Activated T-helper 1 cell treated with anti-CD3 and anti-CD28 coated beads, Interleukin-2, amount 50 U/mL, for 16 hours (primary cell): ENCODE measurements at places on chromosomes 6 and 20.

DNA sequence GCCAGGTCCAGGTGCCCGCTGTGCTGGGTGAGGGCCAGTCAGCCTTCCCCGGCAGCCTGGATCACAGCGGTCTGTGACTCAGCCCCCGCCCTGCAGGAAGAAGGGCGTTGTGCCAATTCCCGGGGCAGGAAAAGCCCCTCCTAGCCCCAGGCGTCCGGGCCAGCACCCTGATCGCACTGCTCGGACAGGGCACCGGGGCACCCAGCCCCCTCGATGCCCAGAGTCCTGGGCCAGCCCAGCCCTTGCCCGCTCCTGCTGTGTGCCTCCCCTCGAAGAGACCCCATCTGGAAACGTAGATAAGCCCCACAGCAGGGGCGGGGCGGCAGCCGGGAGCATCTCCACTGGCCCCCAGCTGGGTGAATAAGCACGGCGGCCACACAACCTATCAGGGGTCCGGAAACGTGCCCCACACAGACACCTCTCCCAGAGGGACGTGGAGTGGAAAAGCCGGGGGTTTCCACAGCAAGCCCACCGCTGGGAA is 9.9 kb downstream of the LAMA5 start:
- no peak for DNase-seq

DNA sequence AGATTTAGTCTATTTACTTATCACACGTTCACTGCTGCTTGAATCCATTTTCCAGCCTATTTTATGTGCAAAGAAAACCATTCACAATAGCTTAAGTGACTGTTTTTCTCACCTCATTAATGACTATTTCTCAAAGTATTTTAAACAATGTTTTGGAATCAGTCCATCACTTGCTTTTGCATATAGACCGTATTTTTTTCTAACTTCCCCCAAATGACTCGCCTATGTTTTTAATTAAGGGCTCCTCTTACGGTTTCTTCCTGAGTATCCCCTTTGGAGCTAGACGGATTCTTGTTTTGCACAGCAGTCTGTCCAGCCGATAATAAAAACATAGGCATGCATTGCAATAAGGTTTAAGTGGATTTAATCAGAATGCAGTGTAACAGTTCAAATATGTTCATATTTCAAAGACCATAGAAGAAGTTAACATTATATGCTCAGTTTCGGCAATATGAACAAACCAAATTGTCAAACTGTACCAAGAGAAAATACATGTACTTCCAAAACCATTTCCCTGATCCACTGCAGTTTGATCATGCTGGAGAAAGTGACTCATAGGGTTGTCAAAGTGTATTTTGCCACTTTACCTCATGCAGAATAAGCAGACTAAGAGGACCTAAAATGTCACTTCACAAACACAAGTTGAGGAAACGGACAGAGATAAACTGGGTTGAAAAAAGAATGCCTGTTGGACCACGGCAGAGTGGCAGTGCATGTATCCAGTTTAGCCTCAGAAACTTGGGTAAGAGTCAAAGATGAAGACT is 66.4 kb downstream of the HMGN3 start:
- no peak for DNase-seq

DNA sequence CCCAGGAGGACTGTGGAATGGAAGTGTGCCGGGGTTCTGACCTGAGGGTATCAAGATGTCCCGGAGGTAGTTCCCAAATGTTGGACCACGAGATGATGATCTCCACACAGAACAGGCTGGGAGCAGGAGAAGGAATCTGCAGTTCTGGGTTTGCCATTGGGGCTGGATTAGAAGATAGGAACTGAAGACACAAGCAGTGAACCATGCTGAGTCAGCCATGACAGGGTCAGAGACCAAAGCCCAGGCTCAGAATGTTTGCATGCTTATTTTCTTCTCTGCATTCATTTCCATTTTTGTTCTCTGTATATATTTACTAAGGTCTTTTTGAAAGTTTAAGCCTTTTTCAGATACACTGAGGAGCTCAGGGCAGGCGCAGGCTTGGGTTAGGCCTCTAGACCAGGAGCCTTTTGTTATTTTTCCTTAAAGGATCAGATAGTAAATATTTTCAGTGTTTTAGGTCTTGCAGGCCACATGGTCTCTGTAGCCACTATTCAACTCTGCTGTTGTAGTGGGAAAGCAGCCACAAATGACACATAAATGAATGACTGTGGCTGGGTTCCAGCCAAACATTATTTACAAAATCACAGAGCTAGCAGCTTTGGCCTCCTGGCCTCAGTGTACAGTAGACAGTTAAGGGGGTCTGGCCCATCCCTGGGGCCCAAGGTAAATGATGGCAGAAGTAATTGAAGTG is 28.5 kb downstream of the SLC35D3 start:
- DNase-seq: no peak

GRCh38 chr6:11197175-11197536 is 35.3 kb downstream of the NEDD9 start:
- no peak for DNase-seq

DNA sequence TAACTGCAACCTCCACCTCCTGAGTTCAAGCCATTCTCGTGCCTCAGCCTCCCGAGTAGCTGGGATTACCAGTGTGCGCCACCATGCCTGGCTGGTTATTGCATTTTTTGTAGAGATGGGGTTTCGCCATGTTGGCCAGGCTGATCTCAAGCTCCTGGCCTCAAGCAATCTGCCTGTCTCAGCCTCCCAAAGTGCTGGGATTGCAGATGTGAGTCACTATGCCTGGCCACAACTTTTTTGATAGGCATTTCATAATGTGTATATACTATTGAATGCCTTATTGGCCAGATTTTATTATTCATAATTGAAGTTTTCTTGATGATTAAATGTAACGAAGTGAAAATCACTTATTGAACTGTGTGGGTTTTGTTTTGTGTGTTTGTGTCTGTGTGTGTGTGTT is 27.9 kb downstream of the FIG4 start:
- no peak for DNase-seq

DNA sequence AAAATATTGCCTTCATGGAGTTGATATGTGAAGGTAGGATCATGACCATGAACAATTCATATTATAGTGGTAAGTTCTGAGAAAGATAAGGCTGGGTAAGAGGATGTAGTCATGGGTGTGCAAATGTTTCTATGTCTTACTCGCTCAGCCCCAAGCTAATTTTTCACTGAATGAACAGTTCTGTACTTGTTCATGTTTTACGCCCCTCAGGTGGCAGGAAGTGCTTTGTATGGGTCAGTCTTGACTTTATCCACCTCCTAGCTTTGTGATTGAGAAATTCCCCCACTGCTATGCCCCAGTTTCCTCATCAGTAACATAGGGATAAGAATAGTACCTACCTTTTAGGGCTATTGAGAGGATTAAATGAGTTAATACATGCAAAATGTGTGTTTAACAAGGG is 148.2 kb upstream of the KCNG1 start:
- no peak for DNase-seq

DNA sequence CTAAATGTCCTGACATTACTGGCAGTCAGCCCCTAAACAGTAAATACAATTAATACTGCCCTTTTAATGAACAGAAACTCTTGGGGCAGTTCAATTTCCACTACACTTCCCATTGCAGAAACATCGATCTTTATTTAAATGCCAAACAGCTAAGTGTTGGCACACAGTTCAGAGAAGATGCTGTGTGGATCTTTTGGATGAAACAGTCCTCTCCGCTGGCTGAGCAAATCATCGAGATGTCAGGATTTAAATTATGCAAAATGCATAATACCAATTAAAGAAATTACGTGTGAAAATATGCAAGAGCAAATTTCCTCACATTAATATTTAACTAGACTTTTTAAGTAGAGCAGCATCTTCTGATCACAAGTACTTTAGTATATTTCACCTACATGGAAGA is 132.6 kb downstream of the KIF16B start:
- DNase-seq: no peak

DNA sequence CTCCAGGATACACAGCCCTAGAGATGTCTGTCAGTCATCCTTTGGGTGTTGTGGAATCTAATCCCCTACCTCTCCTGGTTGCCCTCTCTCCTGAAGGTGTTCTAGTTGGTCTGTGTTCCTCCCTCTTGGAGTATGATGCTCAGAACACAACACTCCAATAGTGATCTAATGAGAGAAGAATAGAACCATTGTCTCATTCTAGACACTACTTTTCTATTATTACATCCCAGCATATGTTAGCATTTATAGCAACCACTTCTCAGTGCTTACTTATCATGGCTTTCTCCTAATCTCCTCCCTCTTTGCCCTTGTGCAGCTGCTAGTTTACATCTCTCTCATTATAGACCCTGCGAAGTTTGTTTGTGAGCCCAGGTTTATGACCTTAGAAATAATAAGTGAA is 109.0 kb downstream of the UNC5CL start:
- no peak for DNase-seq

DNA sequence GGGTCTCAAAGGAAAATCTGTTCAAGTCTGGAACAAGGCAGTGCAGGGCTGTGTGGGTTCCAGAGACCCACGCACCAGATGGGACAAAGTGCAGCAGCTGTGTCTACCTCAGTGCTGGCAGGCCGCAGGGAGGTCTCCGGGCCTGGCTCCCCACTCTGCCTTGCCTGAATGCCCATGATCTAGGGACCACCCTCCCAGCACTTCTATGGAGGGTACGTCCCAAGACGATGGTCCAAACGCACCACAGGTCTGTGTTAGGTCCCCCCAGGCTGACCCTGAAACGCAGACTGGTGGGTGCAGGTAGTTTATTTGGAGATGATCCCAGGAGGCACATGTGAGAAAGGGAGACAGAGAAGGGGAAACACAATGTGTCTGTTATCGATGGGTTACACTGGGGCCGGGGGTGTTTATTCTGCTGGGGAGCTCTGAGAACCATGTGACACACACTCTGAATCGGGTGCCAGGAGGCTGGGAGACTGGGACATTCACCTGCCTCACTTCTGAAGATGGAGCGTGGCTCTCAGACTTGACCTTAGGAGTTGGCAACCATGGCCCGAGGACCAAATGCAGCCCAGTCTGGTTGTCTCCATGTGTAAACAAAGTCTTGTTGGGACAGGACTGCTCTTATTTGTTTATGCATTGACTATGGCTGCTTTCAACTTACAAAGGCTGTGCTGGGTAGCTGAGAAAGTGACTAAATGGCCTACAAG is 21.7 kb downstream of the CST9L start:
- no peak for DNase-seq

DNA sequence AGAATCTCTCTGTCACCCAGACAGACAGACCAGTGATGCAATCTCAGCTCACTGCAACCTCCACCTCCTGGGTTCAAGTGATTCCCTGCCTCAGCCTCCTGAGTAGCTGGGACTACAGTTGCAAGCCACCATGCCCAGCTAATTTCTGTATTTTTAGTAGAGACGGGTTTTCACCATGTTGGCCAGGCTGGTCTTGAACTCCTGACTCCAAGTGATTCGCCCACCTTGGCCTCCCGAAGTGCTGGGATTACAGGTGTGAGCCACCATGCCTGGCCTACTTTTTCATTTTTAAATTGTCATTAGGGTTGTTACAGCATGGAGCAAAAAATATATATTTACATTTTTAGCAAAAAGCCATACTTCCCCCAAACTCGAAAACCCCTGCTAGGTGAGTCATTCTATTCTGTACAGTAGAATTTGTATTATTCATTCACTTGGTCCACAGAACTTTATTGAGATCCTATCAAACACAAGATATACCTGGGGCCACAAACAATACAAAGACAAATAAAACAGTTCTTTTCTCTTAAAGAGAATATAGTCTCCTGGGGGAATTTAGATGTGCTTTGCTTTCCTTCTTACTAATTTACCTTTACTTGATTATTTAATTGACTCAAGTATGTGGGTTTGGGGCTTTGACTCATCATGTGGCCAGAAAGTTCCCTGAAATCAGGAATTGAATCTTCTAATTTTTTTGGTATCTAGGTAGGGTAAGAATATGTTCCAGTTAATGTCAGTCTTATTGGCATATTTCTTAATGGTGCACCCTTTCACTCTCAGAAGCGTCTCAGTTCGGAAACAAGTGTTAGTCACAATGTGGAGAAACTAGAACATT is 16.6 kb upstream of the CCND3 start:
- DNase-seq: no peak

- peak; percentile 74 for DNase-seq
Observed at GRCh38 chr6:167350731-167351655, 26.1 kb downstream of the TTLL2 start.

GRCh38 chr6:44494011-44494501 is 106.5 kb downstream of the CDC5L start:
- no peak for DNase-seq

- DNase-seq: no peak
Observed at GRCh38 chr6:147061252-147061651, 143.0 kb upstream of the STXBP5 start.

GRCh38 chr6:130431346-130431852 is 65.6 kb downstream of the TMEM200A start:
- no peak for DNase-seq

DNA sequence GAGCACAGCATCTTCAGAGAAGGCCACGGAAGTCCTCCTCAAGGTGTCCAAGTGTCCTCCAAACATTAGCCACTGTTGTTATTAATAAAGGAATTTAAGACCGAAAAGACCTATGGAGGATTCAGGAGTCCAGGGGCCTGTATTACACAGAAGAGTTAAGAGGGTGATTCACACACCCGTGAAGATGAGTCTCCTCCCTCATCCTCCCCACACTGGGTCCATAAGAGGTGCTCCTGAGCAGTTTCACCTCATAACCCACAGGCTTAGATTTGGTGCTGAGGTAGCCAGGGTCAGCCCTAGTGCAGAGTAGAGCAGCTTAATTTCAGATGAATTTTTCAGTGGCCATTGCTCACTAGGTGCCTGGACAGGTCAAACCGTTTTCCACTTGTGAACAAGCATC is 65.3 kb downstream of the PRR18 start:
- no peak for DNase-seq

DNA sequence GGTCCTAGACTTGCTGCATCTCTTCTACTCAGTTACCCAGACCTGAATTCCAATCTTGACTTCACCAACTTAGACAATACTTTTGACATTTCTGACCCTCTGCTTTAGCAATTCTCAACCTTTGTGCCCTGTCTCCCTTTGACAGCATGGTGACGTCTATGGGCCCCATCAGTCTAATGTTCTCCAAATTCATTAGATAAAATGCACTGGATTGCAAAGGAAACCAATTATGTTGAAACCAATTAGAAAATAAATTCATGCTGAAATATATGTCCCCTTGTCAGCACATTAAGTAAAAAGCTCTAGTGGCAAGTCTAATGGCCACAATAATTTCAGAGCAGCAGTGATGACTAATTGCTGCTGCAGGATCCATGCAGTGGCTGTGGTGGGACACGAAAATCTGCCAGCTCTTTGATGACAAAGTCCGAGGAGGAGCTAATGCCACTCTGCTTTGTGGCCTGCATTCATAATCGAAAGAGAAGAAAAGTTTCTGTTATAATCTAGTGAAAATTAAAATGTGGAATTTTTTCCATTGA is 64.0 kb downstream of the BFSP1 start:
- no peak for DNase-seq

DNA sequence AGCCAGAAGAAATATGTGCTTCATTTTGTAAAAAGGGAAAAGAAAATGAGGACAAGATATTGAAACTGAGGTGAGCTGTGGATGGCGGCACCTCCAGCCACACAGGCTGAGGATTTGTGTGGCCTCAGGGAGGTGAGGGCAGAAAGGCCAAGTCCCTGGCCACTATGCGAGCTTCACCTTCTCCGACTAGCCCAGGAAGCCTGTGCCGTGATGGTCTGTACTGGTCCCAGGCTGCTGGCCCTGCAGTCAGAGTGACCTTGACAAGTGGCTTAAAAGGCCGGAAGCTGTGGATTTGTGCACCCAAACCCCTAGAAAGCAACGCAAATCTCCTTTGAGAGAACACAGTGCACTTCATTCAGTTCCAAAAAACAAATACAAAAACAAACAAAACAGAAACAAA is 48.1 kb downstream of the WDR27 start:
- DNase-seq: no peak
